Neural cell (in vitro differentiated cells): ENCODE measurements at places on chromosomes 16 and 17. TPM values are rescaled to one million over a fixed set of nuclear protein-coding genes. Genes with fewer than 3 reads are reported as not detected.

Gene DNAAF8
- 3.4 and 6.2 TPM in 2 replicates for polyA plus RNA-seq

Gene ASIC2
- 2.4 and 5.6 TPM in 2 replicates for polyA plus RNA-seq

Gene TPSG1
- polyA plus RNA-seq = not detected in 2 replicates

Gene KRT20
- not detected in 2 replicates for polyA plus RNA-seq

Gene RNF135
- 0.17 and 1.1 TPM in 2 replicates for polyA plus RNA-seq
